ENCODE measurements at places on chromosomes 3 and 15. TPM values are rescaled to one million over a fixed set of nuclear protein-coding genes. Genes with fewer than 3 reads are reported as not detected.

The NR1I2 gene
- total RNA-seq = 0.14 TPM

The FGD5 gene
- total RNA-seq = 1.4 TPM

The KBTBD12 gene
- 0.08 TPM for total RNA-seq

The PATL2 gene
- total RNA-seq = 0.33 TPM

All from kidney epithelial cell (primary cell).